CD4-positive, alpha-beta memory T cell (primary cell): ENCODE measurements at places on chromosomes 1 and 21. TPM values are rescaled to one million over a fixed set of nuclear protein-coding genes. Genes with fewer than 3 reads are reported as not detected.

The LAMC2 gene
- not detected for total RNA-seq

GRCh38 chr1:81921344-81921743 is 120.6 kb downstream of the ADGRL2 start:
- H3K36me3 ChIP-seq = no peaks in the 10 kb centered on the region
- no peak overlapping the region for H3K4me3 ChIP-seq
- no peaks in the 10 kb centered on the region for H3K27me3 ChIP-seq
- H3K4me1 ChIP-seq = no peaks in the 10 kb centered on the region
- no peak for DNase-seq

The FAM163A gene
- 0.11 TPM for total RNA-seq

GRCh38 chr1:207970329-207971233 is 59.7 kb upstream of the CD34 start:
- H3K36me3 ChIP-seq = no peaks in the 10 kb centered on the region
- H3K4me1 ChIP-seq = no peaks in the 10 kb centered on the region
- H3K27me3 ChIP-seq = no peaks in the 10 kb centered on the region
- no peak overlapping the region for H3K27ac ChIP-seq
